ENCODE measurements at places on chromosomes 2 and 18.

GRCh38 chr2:162258686-162259085, 15.4 kb upstream of the FAP start:
- DNase-seq: no peak

GRCh38 chr18:49018554-49019445, 68.0 kb upstream of the SMAD7 start:
- no peak for DNase-seq

- no peak for DNase-seq
Measured at GRCh38 chr2:223649554-223650533, 47.7 kb upstream of the SCG2 start.

DNA sequence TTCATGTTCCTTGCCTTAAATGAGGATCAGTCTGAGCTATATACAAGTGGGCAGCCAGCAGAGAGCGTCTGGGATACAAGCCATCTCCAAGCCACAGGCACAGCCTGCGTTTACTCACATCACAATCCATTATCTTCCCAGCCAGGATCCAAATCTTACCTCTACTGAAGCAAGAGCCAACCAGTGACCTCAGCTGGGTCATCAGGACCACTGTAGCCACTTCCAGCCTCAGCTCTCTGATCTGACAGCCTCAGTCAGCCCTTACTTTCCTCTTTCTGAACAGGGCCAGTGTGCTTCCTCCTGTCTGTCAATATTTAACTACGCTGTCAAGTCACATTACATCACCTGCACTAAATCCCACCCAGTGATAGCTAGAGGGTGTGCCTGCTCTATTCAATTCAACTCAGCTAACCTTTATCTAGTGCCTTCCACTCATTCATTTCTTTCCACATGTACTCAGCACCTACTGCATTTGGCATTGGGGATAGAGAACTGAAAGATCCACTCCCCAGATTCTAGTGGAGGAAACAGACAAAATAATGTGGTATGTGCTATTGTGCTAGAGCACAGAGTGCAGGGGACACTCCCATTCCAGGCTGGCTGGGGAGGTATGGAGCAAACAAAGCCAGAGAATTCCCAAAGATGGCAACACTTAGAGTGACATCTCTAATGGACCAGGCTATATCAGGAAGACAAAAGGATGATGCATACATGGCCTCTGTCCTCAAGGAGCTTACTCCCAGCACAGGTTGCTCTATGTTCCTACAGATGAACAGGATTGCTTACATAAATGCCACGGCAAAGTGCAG, 146.5 kb downstream of the NCKAP5 start:
- peak; percentile 78 for DNase-seq

- DNase-seq: no peak
Measured at GRCh38 chr2:35973737-35974132, 381.8 kb upstream of the CRIM1 start.

DNA sequence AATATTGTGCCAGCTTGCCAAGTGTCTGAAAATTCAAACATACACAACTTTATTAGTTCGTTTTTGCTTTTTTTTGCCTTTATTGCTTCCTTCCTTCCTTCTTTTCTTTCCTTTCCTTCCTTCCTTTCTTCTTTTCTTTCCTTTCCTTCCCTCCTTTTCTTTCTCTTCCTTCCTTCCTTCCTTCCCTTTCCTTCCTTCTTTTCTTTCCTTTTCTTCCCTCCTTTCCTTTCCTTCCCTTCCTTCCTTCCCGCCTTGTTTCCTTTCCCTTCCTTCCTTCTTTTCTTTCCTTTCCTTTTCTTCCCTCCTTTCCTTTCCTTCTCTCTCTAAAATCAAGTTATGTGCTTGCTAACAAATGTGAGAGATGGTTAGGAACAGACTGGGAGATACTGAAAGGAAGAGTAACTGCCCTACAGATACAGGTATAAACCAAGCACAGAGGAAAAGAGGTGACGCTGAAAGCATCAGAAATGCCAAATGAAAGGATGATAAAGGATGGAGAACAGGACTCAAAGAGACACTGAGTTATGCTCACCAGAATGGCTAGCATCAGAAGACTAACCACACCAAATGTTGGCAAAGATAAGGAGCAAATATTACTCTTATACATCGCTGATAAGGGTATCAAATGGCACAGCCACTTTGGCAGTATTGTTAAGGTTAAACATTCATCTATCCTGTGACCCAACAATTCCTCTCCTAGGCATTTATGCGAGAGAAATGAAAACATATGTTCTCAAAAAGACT, 151.6 kb downstream of the MREG start:
- no peak for DNase-seq

All from NCI-H1092 treated with DMSO at 0.1 percent for 48 hours (cell line).